AG09309 (cell line): ENCODE measurements at places on chromosomes 13 and 19.

- no peak for DNase-seq
These were observed 844 bp upstream of the RFX1 start for GRCh38 chr19:14006766-14007562.

DNA sequence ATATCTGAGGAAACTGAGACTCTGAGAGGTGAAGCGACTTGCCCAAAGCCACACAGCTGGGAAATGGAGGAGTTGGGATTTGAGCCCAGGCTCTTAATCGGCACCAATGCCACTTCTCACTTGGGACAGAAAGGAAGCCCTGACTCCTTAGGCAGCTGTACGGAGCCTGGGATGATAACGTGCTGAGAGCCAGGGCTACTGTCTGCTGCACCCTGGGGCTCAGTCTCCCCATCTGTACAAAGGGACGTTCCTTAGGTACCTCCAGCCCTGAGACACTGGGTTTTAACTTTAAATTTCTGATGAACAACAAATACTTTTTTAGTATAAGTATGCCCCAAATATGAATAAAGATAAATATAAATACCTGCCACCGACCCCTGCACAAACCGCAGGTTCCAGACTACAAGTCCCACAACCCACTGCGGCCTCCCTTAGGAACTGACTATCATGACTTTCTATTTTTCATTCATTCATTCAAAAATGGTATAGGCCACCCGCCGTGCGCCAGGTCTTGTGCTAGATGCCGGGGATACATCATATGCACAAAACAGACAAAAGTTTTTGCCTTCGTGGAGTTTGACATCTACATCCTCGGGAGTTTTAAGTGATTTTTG lies 776 bp upstream of the NCLN start:
- peak; percentile 8 for DNase-seq

DNA sequence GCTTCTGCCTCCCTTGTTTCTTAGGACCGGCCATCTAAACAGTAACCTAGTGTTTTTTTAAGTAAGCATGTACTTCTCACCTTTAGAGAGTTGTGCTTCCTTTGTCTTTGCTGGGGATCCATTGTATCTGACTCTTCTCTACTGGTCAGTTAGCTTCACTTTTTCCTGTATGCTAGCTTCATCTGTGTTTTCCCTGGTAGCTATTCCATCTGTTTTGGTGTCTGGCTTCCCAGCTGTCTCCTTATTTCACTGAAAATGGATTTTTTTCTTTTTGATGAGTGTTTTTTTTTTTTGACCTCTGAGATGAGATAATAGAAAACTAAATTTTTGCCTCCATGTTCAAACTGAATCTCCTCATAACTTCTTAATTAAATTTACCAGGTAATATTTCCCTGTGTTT lies 637.0 kb upstream of the SLC10A2 start:
- no peak for DNase-seq

GRCh38 chr13:77583581-77583980 lies 48.1 kb downstream of the SCEL start:
- no peak for DNase-seq

- peak; percentile 39 for DNase-seq
These were observed 83.2 kb upstream of the MCF2L start for GRCh38 chr13:112885782-112886268.

DNA sequence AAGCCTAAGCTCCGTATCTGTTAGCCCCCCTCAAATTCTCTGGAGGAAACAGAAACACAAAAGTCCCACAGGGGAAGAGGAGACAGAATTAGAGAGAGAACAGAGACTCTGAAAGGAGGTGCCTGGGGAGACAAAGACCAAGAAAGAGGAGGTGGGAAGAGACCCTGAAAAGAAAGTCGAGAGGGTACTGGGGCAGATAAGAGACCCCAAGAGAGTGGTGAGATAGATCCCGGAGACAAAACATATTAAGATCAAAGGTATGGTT lies 915 bp upstream of the GRWD1 start:
- no peak for DNase-seq

DNA sequence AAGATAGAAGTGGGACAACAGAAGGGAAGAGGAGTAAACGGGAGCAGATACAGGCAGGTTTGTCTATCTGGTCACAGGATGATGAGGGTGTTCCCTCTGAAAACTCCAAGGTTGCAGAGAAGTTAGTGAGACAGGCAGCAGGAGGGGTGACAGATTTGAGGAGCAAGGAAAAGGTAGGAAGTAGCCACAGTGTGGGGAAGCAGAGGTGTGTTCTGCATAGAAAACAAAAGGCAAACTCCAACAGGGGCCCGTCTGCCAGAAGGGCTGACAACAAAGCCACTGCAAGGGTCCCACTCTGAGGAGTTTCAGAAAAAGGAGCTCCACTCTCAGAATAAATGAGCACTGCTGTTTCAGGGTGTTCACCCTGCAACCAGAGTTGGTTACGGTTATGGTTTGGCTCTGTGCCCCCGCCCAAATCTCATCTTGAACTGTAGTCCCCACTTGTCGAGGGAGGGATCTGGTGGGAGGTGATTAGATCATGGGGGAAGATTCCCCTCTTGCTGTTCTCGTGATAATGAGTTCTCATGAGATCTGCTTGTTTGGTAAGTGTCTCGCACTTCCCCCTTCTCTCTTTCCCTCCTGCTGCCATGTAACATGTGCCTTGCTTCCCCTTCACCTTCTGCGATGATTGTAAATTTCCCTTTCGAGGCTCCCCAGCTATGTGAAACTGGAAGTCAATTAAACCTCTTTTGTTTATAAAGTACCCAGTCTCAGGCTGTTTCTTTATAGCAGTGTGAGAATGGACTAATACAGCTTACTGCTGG lies 32.1 kb downstream of the SMAD9 start:
- no peak for DNase-seq

DNA sequence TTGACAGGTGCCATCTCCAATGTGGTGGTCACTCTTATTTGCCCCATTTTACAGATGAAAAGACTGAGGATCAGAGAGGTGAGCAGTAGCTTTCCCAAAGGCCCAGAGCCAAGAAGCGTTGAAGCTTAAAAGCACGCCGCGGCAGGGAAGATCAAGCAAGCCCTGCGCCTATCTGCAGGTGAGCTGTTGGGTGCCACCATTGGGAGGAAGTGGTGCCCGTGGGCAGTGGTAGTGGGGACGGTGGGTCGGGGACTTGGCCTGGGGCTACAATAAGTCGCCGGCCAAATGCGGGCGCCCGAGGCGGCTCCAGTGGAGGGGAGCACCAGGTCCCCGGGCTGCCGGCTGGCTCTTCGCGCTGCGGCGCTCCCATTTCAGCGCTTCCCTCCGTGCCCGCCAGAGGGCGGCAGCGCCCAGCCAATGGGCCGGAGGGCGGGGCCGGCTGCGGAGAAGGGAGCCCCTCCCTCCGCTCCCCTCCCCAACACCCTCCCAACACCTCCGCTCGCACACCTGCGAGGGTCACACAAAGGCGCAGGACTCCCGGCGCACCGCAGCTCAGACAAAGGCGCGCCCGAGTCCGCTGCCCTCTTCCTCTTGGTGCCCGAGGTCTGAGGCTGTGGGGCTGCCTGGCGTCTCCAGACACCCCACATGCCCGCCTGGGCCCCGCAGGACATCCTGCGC lies 744 bp upstream of the POU2F2 start:
- DNase-seq: no peak

GRCh38 chr19:29810504-29810871 lies 1.3 kb upstream of the CCNE1 start:
- no peak for DNase-seq

DNA sequence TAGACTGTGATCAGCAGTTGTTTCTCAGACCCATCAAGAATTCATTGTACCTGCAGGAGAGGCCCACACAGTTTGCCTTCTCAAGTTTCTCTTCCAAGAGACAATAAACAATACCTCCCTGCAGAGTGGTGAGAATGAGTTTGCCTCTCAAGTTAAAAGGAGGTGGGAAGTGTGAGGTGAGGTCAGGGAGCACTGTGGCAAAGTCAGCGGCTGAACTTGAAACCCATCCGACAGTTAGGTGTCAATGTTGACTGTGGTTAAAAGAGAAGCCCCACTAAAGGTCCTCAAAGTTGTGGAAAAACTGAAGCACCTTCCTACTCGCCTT lies 72.9 kb upstream of the TSC22D1 start:
- no peak for DNase-seq

- DNase-seq: no peak
These were observed 54.8 kb upstream of the LATS2 start for GRCh38 chr13:21116141-21116540.

- no peak for DNase-seq
These were observed 1793.2 kb upstream of the PRR20A start for GRCh38 chr13:55347528-55347927.

DNA sequence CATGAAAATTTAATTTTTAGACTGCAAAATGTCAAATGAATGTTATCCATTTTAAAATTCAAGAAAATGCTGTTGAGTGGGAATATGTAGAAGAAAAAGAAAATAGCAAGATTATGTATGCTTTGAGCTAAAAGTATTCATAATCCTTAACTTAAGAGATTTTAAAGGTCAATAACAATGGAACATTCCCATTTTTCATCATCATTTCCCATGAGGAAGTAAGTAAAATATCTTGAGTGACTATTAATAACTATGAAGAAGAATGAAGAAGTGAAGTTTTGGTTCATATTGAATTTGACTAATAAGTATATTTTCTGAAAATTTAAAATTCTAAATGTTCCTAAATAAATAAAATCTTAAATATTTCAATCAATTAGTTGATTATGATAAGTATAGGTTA lies 273.4 kb downstream of the DACH1 start:
- DNase-seq: no peak

GRCh38 chr19:1266916-1267476 lies 2.1 kb upstream of the CIRBP start:
- no peak for DNase-seq

- DNase-seq: no peak
These were observed 26.9 kb downstream of the CDK8 start for GRCh38 chr13:26280822-26281221.

DNA sequence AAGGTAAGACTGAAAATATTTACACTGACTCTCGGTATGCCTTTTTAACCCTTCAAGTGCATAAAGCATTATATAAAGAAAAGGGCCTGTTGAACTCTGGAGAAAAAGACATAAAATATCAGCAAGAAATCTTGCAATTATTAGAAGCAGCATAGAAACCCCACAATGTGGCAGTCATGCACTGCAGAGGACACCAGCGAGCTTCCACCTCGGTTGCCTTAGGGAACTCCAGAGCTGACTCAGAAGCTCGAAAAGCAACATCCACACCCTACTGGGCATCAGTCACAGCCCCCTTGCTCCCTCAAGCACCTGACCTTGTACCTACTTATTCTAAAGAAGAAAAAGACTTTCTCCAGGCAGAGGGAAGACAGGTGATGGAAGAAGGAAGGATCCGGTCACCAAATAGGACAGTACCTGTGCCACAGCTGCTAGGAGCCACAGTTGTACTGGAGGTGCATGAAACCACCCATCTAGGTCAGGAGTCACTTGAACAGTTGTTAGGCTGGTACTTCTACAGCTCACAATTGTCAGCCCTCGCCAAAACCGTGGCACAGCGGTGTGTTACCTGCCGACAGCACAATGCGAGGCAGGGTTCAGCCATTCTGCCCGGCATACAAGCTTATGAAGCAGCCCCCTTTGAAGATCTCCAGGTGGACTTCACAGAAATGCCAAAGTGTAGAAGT lies 2.9 kb downstream of the ZNF816 start:
- no peak for DNase-seq

DNA sequence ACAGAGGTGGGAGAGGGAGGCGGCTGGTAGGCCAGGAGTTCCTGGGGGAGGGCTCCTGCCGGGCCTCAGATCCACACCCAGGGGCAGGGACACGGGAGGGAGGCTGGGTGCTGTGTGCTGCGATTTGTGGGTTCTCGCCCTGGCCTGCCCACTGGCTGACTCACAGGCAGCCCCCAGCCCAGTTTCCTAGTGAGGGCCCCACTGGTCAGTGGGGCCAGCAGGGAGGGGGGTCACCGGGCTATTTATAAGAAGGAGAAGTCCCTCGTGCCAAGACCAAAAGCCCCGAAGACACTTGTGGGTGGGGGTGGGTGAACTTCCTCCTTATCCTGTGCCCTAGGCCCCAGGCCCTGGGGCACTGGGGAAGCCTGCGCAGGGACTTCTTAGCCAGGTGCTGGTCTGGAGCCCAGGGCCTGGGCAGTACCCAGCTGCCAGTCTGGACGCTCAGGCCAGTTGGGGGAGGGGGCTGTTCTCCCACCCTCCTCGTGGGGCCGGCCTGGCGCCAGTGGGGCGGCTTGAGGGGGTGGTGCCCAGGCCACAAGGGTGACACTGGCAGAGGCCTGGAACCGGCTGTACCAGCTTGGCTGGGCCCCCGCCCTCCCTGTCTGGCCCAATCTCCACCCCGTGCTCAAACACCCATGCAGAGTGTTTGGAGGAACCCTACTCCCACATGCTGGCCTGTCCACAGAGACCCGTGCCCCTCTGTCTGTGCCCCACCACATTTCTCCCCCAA lies 5.0 kb upstream of the JUNB start:
- DNase-seq: no peak

- peak; percentile 18 for DNase-seq
These were observed 92.3 kb downstream of the COL4A1 start for GRCh38 chr13:110214637-110215036.

DNA sequence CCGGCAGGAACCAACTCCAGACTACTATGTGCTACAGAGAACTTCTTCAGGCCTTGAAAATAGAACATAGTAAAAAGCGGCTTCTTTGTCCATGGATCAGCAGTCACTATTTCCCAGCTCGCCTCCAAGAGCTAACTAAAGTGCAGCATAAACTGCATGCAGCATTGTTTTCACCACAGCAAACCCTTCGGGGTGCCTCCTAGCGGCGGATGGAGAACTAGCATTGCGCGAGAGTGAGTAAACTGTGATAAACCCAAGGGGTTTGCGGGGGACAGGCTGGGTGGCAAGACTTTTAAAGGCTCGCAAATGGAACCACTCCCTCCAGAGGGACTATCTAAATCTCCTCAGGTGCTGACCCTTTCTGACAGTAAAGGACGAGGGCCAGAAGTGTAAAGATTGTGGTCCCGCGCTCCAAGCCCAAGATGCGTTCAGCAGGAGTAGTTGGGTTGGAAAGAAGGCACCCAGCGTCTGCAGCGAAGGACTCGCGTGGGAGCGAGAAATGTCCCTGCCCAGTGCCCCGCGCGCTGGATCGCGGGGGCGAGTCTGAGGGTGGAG lies 21.5 kb upstream of the SGCG start:
- DNase-seq: no peak

DNA sequence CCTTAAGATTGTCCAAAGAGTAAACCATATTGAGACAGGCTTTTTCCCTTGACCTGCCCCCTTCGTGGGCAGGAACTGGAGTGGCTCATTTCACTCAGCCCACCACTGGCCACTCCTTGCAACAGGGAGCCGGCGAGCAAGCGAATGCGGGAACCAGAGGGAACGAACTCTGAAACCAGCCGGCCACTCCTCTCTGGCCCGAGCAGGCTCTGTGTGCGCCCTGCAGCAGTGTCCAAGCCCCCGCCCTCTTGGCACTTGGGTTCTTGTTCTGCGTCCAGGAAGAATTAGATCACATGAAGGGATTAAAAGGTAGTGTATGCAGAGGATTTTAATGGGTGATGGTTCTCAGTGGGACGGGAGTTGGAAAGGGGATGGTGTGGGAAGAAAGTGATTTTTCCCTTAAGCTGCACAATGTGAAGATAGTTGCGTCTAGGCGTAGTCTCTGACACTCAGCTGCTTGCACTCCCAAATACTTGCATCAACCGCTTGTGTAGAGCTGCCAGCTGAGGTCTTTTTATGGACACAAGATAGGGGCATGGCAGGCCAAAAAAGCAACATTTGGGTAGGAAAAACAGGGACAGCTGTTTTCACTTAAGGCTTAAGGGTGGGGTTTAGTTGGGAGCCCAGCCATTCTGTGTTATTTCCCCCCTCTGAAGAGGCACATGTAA lies 1209.7 kb upstream of the PCDH20 start:
- DNase-seq: no peak
